ENCODE measurements at places on chromosomes 16 and 17.

DNA sequence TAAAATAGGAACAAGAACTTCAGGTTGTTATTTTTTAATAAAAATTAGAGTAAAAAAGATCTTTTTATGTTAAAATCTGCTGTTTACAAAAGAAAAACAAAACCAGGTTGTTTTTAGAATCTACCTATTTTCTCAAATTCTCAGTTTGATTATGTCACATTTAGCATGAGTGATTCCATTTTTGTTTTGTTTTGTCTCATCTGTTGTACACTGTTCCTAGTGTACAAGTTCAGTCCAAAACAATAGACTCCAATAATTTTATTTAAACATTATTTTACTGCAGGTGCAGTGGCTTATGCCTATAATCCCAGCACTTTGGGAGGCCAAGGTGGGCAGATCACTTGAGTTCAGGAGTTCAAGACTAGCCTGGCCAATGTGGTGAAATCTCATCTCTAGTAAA, 2142.7 kb downstream of the TP53TG3F start:
- DNase-seq = no peak

- no peak for DNase-seq
These were observed 47.0 kb downstream of the ADAMTS18 start for GRCh38 chr16:77387815-77388209.

- no peak for DNase-seq
These were observed 20.8 kb downstream of the ZFPM1 start for GRCh38 chr16:88473666-88474534.

- DNase-seq = no peak
These were observed 973 bp upstream of the IL4R start for GRCh38 chr16:27312580-27313421.

DNA sequence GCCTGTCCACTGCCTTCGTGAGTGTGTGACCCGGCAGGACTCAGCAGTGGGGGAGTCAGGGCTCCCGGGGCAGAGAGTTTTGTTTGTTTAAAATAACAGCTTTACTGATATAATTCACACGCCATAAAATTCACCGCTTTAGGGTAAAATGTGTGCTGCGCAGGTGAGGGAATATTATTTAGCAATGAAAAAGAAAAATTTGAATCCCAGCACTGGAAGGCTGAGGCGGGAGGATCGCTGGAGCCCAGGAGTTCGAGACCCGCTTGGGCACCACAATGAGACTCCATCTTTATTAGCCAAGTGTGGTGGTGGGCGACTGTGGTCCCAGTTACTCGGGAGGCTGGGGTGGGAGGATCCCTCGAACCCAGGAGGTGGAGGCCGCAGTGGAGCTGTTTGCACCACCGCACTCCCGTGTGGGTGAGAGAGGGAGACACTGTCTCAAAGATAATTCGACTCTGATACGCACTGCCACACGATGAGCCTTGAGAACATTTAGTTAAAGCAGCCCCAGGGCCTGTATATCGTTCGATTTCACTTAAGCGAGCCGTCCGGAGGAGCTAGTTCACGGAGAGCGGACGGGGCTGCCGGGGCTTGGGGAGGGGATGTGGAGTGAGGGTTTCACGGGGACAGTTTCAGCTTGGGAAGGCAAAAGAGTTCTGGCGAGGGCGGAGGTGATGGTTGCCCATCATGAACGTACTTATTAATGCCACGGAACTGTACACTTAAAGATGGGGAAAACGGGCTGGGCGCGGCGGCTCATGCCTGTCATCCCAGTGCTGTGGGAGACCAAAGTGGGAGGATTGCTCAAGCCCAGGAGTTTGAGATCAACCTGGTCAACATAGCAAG, 10.2 kb downstream of the TELO2 start:
- DNase-seq = no peak

All from NK-92 treated with Interleukin-12 subunit alpha and Interleukin-12 subunit beta, amount 100 ng/mL, for 24 hours (cell line).